ENCODE measurements at places on chromosomes 1 and 21.

GRCh38 chr1:110050602-110051261 is 16.3 kb downstream of the STRIP1 start:
- no peak for DNase-seq

DNA sequence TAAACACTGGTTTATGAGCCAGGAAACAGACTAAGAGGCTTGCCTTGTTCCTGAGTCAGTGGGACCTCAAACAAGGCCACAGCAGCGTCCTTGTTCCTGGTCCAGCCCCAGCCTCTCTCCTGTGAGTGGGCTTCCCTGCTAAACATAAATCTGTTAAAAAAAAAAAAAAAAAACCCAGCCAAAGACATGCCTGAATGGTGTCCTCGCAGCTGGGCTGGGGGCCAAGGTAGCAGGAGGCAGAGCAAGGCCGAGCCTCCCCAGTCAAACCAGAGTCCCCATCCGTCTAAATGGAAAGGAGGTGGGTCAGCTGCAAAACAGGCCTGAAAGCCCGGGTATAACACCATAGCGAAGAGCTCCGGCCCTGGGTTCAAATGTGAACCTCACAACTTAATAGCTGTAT is 18.1 kb upstream of the IFFO2 start:
- DNase-seq, result no peak

GRCh38 chr1:42618866-42619265 is 39.4 kb upstream of the PPIH start:
- no peak for DNase-seq

DNA sequence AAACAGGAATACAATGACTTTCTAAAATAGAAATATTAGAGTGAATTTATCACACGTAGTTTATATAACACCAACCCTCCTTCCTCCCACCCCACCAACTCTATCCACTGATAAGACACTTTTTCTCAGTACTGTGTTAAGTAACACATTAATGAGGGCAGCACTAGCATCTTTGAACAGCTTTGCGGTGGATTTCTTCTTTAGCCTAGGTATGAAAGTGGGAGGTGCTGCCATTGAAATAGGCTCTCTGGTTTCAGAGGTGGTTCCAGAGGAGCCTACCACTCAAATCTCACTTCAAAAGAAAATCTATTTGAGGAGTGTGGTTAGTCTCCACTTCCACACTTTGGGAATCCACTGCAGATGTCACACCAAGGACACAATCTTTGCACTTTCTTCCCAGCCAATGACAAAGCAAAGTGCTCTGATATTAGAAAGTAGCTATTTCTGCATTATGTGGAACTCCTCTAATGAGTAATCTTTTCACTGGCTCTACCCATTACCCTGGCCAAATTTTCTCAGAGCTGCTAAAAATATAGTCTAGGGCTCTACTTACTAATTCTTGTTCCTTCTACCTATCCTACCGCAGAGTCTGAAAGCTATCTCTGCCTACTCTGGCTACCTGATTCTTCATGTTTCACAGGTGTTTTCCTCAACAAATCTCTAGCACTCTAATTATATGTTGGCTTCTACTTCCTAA is 1667.8 kb downstream of the MRPL39 start:
- DNase-seq, result no peak

GRCh38 chr21:24705201-24705600 is 902.1 kb downstream of the MRPL39 start:
- DNase-seq, result no peak

- DNase-seq, result no peak
These were observed 19.2 kb downstream of the NRDC start for GRCh38 chr1:51859333-51859732.

GRCh38 chr21:45577801-45578175 is 35.5 kb upstream of the SLC19A1 start:
- DNase-seq, result no peak

- DNase-seq, result no peak
These were observed 238.3 kb downstream of the PAPPA2 start for GRCh38 chr1:176701151-176701866.

All from BJ (cell line).